Hematopoietic multipotent progenitor cell treated with erythropoietin and hydrocortisone succinate and interleukin-3 and kit ligand, for 8 days (in vitro differentiated cells): ENCODE measurements at places on chromosomes 3 and 15.
A peak's percentile ranks its signal among the peaks of the same experiment; 100 is the strongest.

GRCh38 chr3:48301800-48302166 lies 31.7 kb downstream of the SPINK8 start:
- DNase-seq: peak; percentile 51

DNA sequence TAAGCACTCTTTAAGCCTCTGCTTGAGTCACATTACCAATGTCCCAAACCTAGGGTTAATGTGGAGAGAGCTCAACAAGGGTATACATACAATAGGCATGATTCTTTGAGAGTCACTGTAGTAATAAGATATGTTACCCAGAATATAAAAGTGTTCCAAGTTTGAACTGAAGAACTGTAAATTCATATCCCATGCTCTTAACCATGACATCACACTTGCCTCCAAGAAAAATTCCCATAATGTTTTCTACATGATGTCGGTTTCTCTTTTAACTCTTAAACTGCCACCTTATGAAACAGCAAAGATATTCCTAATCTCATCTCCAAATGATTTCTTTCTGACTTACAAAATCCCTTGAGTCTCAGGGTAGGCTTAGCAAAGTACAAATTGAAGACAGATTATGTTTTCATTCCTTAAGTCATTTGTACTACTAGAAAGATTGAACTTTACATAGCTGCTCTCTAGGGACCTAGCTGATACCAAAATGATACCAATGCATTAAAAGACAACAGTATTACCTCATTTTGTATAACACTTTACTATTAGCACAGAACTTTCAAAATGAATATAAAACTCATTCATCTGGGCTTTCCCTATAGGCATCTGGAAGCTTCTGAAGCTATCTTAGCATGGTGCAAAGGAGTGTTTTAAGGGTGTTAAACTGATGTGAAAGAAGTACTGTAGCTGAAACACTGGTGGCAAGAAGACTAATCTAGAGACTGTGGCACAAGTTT lies 127.1 kb downstream of the KCNMB2 start:
- DNase-seq: no peak

GRCh38 chr3:132198516-132198915 lies 118.7 kb upstream of the ACP3 start:
- DNase-seq: no peak

DNA sequence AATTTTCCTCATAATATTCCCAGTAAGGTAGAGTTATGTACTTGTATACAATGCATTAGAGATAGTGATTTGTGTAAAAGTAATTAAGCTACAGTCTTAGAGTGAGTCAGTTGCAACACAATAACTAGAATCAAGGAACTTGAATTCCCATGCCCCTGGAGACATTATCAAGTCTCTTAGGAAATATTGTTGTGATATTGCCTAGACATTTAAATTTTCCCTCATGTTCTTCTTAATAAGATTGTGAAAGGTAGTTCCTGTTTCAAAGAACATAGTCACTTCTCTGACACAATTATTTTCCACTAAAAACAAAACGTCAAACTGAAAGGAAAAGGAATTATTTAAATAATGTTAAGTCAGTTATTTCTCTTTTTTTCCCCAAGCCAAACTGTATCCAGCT lies 13.0 kb upstream of the ATP1B3 start:
- DNase-seq: no peak

- DNase-seq: no peak
Observed at GRCh38 chr3:135911110-135911509, 54.4 kb upstream of the PPP2R3A start.

DNA sequence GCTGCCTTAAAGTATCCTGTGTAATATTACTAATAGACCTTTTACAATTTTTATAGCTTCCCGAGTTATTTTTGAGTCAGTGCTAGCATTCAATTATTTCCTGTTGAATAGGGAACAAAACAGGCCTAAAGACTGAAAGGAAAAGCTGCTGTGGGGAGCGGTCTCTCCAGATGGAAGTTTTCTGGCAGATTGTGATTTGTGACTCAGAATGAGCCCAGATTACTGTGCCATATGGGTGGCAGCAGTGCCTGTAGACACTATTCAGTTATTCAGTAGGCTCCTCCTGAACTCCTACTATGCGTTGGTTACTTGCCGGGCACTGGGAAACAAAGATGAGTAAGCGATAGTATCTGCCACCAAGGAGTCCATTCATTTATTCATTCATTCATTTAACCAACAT lies 211.8 kb downstream of the CHST2 start:
- no peak for DNase-seq

GRCh38 chr3:155088706-155089345 lies 8.7 kb downstream of the MME start:
- DNase-seq: no peak

- peak; percentile 51 for DNase-seq
Observed at GRCh38 chr15:50675535-50676144, 11.0 kb downstream of the TRPM7 start.

DNA sequence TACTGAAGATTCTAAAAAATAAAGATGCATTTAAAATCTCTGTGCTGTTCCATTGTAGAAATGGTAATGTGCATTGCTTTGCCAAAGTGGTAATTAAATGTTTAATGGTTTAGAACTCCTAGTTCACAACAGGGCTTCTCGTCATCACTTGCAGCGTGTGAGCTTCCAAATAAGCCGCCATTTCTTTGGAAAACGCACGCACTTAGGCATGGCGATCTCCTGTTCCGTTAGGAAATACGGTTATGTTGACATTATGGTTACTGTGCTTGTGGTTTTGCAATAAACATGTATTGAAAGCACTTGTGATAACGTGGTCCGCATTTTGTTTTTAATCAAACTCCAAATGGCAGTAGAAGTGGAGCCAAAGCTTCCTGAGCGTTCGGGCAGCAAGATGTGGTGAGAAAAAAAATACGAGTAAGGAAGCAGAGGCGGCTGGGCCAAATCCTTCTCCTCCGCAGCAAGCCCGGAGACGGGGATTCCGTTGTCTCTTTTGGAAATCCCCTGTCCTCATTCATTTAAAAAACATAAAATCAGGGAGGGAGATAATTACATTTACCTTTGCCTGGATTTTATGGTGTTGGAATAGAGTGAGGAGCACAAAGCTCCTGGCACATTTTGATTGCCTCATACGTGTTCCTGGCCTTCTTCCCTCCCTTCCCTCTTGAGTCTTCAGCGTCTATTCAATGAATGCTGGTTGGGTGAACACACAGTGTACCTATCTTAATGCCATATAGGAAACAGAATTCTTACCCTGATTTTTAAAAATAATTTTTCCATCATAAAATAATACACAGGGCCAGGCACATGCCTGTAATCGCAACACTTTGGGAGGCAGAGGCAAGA lies 97.5 kb downstream of the SLC49A4 start:
- DNase-seq: no peak

DNA sequence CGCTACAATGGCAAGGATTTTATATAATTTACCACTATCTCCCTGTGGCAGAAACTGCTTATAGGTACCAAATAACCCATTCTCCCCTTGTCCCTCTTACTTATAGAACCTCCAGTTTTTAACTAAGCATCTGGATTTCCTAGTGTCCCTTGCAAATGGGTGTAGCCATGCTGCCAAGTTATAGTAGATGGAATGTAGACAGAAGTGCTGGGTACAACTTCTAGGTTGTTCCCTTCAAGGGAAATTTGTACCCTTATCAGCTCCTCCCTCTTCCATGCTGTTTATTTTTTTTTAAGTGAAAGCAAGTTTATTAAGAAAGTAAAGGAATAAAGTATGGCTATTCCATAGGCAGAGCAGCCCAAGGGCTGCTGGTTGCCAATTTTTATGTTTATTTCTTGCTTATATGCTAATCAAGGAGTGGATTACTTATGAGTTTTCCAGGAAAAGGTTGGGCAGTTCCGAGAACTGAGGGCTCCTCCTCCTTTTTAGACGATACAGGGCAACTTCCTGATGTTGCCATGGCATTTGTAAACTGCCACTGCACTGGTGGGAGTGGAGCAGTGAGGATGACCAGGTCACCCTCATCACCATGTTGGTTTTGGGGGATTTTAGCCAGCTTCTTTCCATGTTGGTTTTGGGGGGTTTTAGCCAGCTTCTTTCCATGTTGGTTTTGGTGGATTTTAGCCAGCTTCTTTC lies 40.1 kb upstream of the TM4SF19 start:
- peak; percentile 95 for DNase-seq

GRCh38 chr3:170346481-170347392 lies 10.8 kb upstream of the SKIL start:
- DNase-seq: no peak
